ENCODE measurements at places on chromosomes 12 and 14.

DNA sequence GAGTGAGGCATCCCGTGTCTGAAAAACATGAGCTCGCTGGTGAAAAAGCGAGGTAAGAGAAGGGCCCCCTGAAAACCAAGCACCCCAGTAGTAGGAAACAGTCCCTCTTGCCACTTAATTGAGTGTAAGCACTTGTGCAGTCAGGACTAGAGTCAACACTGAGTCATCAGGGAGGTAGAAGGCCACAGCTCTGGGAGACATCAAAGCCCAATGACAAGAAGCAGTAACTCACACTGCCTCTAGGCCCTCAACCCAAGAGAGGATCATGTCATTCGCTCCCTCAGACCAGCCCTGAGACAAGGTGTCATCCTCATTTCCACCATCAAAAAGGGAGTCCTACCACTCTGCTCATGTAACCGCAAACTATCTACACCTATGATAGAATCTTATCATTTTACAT is 17.8 kb downstream of the POMT2 start:
- no peak for DNase-seq

- no peak for DNase-seq
Observed at GRCh38 chr14:51547260-51547659, 104.5 kb upstream of the FRMD6 start.

DNA sequence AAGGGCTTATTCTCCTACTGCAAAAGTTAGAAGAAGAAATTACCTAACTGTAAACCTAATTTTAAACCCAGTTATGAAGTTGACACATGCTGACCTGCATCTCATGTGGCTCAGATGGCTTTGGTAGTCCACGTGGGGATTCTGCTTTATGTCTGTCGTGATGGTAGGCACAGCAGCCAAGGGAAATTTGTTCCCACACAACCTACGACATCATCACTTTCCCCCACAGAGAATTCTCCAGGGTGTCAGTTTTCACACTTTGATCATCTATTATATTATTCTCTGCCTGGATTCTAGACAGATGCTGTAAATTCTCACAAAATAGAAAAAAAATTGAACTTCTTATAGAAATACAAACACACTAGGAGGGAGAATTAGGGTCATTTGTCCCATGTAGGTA is 70.6 kb downstream of the PTHLH start:
- no peak for DNase-seq

DNA sequence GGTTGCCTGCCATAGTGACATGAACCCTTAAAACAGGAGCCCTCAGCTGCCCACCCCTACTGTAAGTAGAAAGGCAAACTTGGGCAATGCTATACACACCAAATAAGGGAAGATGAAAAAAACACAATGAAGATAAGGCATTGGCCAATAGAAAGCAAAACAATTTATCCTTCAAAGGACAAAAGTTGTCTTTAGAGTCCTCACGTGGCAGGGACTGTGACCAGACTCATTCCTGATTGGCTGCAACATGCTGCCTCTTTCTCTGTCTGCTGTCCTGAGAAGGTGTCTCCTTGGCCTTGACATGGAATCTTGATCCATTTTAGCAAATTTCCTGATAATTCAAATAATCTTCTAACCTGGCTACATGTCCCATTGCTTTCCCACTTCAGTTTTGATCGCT is 131.9 kb downstream of the GPR135 start:
- no peak for DNase-seq

DNA sequence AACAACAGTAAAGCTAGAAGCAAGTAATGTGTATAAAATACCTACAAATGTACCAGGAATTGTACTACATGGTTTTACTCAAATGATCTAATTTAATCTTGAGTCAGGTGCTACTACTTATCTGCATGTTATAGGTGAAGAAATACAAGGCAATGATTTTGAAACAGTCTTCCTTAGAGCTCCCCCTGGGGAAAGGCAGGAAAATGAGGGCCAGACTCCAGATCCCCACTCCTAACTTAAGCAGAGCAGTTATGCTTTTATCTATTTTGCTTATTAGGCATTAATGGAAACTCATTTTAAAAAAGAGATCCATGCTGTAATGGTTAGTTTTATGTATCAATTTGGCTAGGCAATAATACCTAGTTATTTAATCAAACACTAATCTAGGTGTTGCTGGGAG is 109.3 kb upstream of the CPSF6 start:
- DNase-seq, result no peak

DNA sequence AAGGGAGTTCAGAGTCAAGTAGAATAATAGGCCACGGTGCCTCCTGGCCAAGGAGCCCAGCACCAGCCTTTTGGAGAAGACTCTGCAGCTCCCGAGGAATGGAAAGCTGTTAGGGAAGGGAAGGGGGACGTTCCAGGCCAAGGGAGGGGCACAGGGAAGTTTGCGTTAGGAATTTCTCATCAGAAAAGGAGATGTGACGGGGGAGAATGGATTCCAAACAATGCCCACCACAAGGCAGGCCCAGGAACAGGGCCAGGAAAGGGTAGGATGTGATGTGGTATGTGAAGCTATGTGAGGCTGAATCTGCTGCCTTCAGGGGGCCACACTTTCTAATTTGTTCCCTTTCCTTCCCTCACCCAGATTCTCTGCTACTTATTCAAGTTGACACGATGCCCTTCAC is 46.0 kb downstream of the DGLUCY start:
- DNase-seq, result no peak

GRCh38 chr14:89977668-89978067 is 21.9 kb downstream of the TDP1 start:
- no peak for DNase-seq

DNA sequence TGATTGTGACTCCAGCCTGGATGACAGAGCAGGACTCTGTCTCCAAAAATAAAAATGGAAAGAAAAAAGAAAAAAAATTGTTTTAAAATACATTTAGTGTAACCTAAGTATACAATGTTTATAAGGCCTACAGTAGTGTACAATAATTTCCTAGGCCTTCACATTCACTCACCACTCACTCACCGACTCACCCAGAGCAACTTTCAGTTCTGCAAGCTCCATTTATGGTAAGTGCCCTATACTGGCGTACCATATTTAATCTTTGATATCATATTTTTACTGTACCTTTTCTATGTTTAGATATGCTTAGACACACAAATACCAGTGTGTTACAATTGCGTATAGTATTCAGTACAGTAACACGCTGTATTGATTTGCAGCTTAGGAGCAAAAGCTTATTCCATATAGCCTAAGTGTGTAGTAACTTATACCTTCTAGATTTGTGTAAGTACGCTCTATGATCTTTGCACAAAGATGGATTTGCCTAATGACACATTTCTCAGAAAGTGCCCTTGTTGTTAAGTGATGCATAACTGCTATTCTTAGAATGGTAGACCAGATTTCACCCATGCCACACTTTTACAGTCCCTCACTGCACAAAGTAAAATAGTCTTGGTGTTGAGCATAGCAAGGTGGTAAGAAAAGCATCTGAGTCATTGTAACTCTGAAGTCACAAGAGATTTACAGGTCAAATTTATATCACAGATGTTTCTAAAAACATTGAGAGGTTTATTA is 151.9 kb downstream of the LRRK2 start:
- no peak for DNase-seq

- no peak for DNase-seq
Observed at GRCh38 chr12:67617629-67618028, 30.9 kb upstream of the DYRK2 start.

DNA sequence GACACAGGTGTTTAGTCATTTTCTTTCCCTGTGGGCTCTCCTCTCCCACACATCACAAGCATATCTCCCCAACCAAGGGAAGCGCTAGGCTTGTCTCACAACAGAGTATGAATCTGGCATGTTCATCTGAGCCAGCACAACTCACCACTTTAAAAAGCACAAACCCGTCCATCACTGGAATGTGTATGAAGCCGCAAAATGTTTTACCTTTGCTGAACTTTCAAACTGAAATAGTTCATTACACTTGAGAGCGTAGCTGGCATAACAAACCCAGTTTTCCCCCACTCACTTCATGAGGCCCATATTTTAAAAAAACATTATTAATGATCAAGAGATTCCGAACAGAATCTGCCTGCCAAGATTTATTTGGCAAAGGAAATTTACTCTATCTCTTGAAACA is 15.8 kb downstream of the NID2 start:
- no peak for DNase-seq

- DNase-seq, result no peak
Observed at GRCh38 chr12:4833524-4833923, 76.2 kb upstream of the KCNA1 start.

DNA sequence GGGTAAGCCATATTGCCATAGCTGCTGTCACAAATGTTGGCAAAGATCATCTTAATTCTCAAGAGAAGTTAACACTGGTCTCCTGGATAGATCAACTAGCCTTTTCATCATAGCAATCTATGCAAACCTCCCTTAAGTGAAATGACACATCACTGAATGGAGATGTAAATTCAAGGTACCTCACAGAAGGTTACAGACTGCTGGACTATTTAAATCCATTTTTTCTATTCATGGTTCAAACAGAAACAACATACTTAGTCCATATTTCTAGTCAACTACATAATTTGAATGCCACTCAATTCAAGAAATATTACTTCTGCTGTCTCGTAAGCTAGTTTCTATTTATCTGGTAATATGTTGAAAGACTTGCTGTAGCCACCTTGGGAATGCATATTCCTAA is 748.3 kb downstream of the C12orf50 start:
- no peak for DNase-seq

GRCh38 chr12:460261-461230 is 807 bp downstream of the B4GALNT3 start:
- DNase-seq, result no peak

- DNase-seq, result no peak
Observed at GRCh38 chr12:58570411-58570810, 349.9 kb downstream of the LRIG3 start.

DNA sequence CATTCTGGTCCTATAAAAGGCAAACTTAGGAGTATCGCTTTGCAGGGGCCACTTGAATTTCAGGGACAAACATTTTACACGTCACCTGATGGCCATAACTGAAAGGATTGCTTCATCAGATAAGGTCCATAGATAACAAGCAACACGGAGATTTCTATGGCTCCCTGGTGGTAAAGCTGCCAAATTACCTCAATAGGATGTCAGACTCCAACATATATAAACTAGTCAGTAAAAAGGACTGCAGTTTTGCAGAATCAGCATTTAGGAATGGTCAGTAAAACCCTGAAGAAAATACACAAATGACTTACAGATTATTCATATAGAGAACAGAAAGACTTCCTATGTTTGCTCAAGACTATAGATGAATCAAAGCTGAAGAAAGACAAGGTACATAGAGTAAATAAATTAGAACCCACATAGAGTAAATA is 66.1 kb upstream of the GRIP1 start:
- DNase-seq, result no peak

- peak; percentile 75 for DNase-seq
Observed at GRCh38 chr12:49974231-49974675, 1.5 kb downstream of the AQP6 start.

- no peak for DNase-seq
Observed at GRCh38 chr12:22635812-22636211, 10.8 kb downstream of the ETNK1 start.

DNA sequence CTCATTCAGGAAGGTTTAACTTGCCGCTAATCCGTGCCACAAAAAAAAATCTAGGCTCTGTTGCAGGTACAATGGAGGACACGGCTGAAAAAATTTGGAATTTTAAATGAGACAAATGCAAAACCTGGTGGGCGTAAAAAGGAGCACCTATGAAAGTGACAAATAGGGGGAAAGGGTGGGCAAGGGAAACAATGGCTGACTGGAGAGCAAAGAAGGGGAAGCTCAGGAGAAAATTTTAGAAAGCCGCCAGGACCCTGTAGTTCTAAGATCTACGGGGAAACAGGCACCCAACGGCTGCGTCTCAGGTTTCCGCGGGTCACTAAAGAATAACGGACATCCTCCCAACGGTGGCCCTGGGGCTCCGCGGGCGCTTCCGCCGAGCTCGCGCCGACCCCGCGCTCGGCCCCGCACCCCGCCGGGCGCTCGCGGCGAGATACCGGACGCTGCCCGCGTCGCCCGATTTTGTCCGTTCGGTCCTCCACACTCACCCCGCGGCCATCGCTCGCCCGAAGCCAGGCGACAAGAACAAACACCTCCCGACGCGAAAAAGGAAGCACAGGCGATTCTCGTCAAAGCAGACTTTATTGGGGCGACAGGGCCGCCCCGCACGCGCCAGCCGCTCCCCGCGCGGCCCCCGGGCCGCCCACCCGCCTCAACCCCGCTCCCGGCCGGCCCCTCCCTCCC is 1.1 kb upstream of the YY1 start:
- DNase-seq, result no peak

DNA sequence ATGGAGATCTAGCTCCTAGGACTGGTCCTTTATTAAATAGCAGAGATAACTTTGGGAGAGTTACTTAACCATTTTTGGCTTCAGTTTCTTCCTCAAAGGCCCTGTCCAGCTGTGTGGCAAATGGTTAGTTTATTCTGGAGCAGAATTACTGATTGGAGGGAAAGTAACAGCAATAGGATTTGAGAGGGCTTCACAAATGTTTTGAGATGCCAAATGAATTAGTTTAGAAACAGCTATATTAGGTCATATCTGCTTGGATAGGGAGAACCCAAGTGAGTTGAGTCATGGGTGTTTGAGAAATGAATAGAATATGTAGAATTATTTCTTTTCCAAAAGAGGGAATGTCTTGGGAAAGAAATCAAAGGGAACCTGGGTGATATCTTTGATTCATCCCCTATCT is 17.5 kb downstream of the RASSF3 start:
- DNase-seq, result no peak

DNA sequence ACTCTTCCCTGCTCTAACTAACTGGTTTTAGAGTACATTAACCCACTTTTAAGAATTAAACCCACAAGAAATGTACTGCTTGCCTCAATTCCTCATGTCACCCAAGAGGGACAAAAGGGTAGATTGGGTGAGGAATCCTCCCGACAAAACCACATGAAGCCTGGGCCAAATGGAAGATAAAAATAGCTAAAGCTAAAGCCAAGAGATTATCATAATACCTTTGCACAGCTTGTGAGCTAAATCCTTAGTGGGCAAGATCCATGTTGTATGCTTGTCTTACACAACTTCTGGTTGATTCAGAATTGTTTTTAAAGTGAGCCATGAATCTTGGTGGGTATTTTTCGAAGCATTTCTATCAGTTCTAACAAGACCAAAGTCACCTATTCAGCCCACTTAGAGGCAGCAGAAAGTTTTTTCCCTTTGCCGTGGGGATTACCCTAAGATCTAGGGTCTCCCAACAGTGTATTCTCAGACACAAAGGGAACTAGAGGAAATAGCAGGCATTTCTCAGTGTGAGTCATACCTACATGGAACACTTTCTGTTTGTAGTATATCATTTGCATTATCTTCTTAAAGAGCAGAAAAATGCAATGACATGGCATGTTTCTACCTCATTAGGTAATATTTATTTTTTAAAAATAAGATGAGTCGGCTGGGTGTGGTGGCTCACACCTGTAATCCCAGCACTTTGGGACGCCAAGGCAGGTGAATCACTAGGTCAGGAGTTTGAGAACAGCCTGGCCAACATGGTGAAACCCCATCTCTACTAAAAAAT is 616.6 kb downstream of the KCNH5 start:
- DNase-seq, result no peak

DNA sequence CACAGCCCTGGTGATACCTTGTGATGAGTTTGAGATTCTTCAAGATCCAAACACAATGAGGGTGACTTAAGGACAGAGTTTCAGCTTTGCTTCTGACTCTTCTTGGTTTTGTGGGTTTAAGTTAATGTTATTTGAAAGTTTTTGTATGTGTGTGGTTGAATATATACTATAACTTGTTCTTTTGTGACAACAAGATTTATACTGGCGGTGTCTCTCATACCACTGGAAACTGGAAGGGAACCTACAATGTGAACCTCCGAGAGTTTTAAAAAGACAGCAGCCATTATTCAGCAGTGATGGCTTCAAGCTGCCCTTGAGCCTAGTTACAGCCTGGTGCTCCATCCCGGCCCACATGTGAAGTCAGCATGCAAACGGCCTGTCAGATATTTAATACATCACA is 87.9 kb upstream of the IGF1 start:
- no peak for DNase-seq

GRCh38 chr12:30691122-30691879 is 4.4 kb downstream of the IPO8 start:
- DNase-seq, result no peak

Measured in cardiac septum (tissue), 1 donor.